Renal pelvis (tissue), 12 donors: ENCODE measurements at places on chromosomes 7 and 10. TPM values are rescaled to one million over a fixed set of nuclear protein-coding genes. Genes with fewer than 3 reads are reported as not detected.

- no peak for DNase-seq
These were observed 81.8 kb downstream of the SPAG6 start for GRCh38 chr10:22427101-22427500.

DNA sequence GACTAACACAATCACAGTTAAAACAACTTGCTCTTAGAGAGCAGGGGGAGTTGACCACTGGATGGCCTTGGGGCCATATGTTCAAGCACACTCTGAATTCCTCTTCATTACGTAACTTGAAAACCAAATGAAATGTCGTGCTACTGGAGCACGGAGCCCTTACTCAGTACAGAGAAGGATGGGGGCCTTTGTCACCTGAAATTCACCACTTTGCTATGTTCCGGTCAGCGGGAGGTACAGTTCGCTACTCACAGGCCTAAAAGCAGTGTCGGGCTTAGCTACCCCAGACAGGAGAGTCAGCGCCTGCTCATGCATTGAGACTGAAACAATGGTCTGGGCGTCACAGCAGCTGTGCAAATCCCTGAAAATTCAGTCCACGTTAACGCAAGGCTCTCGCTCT lies 39.6 kb downstream of the GLI3 start:
- no peak for DNase-seq

- no peak for DNase-seq
These were observed 96.4 kb downstream of the CHST15 start for GRCh38 chr10:123997013-123997412.

DNA sequence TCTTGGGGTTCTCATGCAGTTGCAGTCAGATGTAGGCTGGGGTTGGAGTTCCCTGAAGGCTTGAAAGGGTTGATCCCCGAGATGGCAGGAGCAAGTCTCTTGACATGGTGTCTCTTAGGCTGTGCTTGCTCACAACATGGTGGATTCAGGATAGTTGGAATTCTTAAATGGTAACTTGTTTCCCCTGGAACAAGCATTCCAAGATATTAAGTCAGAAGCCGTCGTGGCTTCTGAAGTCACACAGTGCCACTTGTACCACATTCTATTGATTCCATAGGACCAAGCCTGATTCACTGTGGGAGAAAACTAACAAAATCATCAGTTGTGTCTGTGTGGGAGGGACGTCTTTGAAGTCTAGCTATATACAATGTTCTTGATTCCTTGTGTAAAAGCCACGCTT lies 3.5 kb upstream of the SLC35B4 start:
- no peak for DNase-seq

The MMD2 gene
- polyA plus RNA-seq = not detected

DNA sequence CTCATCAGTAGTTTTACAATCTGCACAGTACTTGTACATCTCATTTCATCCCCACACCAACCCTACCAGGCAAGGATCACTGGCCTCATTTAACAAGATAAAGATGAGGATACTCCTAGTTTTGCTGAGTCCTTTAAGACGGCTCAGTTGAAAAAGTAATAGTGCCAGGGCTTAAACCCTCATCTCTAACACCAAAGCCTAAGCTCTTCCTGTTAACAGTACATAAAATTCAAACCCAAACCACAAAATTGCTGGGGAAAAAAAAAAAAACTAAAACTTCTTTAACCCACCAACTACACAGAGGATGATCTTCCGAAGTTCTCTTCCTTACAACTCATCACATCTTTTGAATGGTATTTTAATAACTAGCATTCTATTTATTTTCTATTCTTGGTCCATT lies 1.3 kb downstream of the SAR1A start:
- no peak for DNase-seq

DNA sequence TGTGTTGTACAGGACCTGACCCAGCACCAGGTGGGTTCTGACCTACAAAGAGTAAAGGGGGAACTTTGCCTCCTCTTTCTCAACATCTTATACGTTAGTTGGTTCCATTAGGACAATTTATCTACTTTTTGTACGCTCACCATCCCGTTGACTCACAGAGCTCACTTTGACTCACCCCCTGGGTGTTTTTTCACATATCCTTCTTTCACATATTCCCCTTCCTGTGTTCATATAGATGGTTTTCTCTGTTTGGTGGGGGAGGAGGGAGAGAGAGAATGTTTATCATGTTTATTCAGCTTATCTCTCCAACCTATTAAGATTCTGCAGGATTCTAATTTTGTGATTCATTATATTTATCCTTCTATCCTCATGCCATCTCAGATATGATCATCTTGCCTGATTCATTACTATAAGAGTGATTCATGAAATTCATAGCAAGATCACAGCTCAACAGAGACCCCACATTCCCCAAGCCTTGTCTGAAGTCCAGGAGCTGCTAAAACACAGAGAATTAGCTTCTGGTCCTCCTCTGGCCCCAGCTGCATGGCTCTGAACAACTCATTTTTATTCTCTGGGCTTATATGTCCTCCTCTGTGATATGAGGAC lies 37.2 kb downstream of the PRSS2 start:
- DNase-seq = no peak

GRCh38 chr7:51290702-51291540 lies 25.7 kb downstream of the COBL start:
- DNase-seq = no peak

- no peak for DNase-seq
These were observed 73.4 kb upstream of the LAMB4 start for GRCh38 chr7:108203537-108203936.

DNA sequence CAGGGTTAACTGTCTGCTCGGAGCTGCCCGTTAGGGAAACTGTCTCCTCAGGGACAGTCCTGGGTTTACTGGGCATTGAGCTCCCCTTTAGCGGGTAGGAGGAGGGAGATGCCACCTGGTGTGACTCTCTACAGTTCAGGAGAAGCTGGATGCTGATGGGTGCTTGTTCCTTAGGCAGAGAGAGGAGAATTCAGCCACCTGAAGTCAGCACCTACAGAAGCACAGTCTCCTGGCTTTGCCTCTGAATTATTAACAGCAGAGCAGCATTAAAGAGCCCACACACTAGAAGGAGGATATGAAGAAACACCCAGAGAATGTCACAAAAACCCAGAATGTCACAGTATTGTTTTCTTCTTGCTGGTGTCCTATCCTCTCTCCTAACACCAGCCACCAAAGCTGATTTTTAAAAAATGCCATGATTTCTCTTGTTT lies 696 bp downstream of the GIMAP4 start:
- no peak for DNase-seq

GRCh38 chr7:29968683-29969395 lies 20.8 kb downstream of the SCRN1 start:
- DNase-seq = no peak

DNA sequence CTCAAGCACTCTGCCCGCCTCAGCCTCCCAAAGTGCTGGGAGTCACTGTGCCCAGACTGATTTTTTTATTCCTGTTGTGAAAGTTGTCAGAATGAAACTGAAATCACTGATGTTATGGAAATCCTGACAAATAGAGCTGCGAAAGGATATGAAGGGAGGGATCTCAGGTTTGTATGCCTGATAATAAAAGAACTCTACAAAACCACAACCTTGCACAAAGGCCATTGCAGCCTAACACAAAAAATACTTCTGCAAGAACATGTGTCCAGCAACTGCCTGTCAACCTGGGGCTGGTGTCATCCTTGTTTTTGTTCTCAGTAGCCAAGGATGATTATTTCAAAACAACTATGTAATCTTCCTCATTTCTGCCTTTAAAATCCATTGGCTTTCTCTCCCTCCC lies 126.1 kb downstream of the NEBL start:
- no peak for DNase-seq

DNA sequence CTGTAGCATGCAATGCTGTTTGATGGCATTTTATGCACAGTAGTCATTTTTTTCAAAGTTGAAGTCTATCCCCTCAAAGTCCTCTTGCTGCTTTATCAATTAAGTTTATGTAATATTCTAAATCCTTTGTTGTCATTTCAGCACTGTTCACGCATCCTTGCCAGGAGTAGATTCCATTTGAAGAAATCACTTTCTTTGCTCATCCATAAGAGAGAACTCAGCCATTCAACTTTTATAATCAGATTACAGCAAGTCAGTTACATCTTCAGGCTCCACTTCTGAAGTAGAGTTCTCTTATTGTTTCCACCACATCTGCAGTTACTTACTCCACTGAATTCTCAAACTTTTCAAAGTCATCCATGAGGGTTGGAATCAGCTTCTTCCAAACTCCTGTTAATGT lies 32.3 kb downstream of the SDHAF3 start:
- DNase-seq = no peak

DNA sequence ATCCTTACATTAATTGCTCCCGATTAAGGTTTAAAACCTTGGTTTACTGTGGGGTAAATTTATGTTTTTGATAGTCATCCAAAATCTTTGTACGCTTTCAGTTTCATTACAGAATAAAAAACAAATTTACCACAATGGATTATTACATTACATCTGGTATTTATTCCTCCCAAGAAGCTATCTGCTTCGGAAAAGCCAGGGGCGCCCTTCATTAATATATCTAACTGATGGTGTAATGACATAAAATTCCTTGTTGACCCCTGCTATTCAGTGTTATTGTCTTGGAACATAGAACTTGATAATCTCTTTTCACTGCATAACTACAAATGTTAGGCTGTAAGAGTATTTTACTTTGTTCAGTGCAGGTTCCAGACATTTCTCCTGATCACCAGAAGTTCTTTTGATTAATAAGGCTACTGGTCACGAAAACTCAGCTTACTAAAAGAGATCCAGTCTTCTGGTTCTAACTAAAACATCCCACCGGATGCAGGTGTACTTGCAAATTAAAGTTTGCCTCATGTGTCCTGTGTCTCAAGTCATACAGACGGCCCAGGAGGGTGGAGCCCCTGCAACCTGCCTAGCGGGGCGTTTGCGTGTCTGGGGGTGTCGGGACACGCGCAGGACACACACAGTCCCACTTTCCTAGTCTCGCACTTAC lies 581 bp upstream of the GLCCI1 start:
- no peak for DNase-seq

- no peak for DNase-seq
These were observed 49.9 kb downstream of the ARL4A start for GRCh38 chr7:12737373-12737772.

DNA sequence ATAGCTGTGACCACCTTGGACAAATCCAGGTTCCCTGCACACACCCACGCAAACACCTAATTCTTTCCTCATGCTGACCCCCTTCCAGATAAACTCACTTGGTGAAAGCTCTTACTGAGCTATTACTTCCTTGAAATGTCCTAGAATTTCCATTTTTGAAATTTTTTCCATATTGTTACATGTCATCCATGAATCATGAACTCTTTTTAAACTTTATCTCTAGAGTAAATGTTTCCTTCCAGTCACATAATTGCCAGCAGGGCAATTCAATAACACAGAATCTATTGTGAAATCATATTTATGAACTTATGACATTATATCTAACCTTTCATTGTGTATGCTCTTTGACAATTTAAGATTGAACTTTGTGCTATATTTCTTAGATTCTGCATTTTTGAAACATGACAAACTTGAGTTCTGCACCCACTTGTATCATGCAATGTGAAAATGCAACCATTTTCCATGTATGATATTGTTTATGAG lies 26.8 kb upstream of the FGL2 start:
- no peak for DNase-seq

GRCh38 chr10:129949891-129950291 lies 14.2 kb downstream of the EBF3 start:
- DNase-seq = no peak

GRCh38 chr10:122657729-122658128 lies 41.9 kb downstream of the C10orf120 start:
- DNase-seq = no peak

The CFAP70 gene
- polyA plus RNA-seq = 22.6 TPM

- no peak for DNase-seq
These were observed 41.3 kb upstream of the AGMO start for GRCh38 chr7:15603124-15603523.

- no peak for DNase-seq
These were observed 1.3 kb downstream of the NAMPT start for GRCh38 chr7:106283501-106283830.
